ENCODE measurements at places on chromosomes 6 and 20.

- no peak for DNase-seq
These were observed 71.7 kb upstream of the MAP3K4 start for GRCh38 chr6:160919723-160920440.

DNA sequence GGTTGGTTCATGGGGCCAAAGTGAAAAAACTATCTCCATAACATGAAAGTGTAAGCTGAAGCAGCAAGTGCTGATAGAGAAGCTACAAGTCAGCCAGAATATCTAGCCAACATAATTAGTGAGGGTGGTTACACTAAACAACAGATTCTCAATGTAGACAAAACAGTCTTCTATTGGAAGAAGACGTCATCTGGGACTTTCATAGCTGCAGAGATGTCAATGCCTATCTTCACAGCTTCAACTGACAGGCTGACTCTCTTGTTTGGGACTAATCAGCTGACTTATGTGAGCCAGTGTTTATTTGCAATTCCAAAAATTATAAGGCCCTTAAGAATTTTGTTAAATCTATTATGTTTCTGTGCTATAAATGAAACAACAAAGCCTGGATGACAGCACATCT, 63.2 kb downstream of the GMDS start:
- no peak for DNase-seq

GRCh38 chr6:9139746-9140145, 704.4 kb upstream of the SLC35B3 start:
- no peak for DNase-seq

GRCh38 chr6:88722686-88723085, 240.7 kb downstream of the RNGTT start:
- no peak for DNase-seq

DNA sequence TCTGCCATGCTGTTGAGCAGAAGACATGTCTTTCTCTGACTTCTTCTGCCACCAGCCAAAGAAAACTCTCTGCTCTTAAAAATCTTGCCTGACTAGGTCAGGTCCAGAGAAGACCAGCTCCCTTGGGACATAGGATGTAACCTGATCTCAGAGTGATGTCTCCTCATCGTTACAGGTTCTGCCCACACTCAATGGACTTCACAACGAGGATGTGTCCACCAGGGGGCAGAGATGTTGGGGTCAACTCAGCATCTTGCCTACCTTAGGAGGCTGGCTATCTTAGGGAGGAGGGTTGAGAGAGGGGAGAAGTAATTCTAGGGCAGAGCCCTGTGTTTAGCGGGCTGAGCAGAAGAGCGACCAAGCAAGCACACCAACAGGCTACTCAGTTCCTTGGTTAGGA, 207.6 kb upstream of the CDH4 start:
- DNase-seq = no peak

GRCh38 chr6:160265869-160266476, 7.4 kb upstream of the SLC22A2 start:
- DNase-seq = no peak

Data from NCI-H146 (cell line).